ENCODE measurements at places on chromosomes 2 and 18.
A peak's percentile ranks its signal among the peaks of the same experiment; 100 is the strongest.

DNA sequence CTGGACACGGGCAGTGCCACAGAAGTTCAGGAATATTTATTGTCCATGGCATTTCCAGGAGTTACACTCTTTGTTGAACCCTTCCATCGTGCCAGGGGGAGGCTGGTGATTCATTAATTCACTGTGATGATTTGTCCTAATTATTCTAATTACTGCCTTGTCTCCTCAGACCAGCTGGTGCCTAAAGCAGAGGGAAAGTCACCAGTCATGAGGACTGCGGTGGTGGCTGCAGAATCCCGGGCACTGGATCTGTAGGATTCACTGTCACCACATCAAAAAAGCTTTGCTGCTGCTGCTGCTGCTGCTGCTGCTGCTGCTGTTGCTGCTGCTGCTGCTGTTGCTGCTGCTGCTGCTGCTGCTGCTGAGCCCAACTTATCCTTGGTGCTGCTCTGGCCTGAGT lies 908.2 kb downstream of the TSN start:
- no peak for DNase-seq

DNA sequence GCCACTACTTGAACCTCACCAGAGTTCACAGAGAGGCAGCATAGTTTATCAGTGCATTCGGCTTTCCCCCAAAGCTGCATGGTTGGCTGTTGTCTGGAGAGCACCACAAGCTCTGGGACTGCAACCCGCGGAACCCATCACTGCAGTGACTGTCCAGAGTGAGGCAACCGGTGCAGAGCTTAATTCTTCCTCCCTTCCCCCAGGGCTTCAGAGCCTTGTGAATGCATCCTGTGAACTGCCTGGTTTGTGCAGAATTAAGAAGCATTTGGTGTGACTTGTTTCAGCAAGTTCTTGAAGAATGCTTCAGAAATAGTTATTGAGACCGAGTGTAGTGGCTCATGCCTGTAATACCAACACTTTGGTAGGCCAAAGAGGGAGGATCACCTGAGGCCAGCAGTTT lies 99.2 kb upstream of the FOSL2 start:
- no peak for DNase-seq

- DNase-seq, result no peak
These were observed 154.3 kb downstream of the GLI2 start for GRCh38 chr2:120889936-120890335.

DNA sequence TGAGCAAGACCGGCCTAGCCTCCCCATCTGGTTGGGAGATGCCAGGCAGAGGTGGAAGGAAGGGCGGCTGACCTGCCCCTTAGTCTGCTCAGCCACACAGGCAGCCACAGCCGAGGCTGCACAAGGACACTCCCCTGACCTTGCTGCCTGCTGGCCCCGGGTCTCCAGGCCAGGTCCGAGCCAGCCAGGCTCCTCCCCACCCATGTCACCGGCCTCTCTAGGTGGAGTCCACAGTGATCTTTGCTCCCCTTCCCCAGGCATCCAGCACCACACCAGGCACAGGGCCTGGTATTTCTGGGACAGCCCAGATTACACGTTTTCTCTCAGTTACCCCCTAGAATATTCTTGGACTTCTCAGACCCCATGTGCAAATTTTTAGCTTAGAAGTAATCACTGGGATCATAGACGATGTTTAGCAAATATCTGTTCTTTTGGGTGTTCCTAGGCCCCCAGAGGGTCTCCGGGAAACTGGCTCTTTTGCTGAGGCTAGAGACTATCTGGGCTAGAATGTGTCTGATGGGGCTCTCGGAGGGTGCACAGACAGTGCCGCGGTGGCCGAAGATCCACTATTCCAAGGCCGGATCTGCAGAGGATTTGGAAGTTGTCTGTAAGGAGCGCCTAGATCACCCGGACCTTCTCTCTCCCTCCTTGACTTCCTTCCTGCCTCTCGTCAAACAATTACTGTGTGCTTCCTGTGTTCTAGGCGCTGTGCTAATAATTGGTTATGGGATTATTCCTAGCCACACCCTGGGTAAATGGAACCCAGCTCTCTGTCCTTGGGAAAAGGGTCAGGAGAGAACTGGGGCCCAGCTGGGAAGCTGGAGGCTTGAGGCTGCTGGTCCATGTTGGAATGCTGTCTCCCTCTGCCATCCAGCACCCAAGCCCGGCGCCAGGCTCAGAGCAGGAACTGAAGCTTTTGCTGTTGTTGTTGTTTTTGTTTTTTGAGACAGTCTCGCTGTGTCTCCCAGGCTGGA lies 46.9 kb downstream of the ODC1 start:
- DNase-seq, result no peak

DNA sequence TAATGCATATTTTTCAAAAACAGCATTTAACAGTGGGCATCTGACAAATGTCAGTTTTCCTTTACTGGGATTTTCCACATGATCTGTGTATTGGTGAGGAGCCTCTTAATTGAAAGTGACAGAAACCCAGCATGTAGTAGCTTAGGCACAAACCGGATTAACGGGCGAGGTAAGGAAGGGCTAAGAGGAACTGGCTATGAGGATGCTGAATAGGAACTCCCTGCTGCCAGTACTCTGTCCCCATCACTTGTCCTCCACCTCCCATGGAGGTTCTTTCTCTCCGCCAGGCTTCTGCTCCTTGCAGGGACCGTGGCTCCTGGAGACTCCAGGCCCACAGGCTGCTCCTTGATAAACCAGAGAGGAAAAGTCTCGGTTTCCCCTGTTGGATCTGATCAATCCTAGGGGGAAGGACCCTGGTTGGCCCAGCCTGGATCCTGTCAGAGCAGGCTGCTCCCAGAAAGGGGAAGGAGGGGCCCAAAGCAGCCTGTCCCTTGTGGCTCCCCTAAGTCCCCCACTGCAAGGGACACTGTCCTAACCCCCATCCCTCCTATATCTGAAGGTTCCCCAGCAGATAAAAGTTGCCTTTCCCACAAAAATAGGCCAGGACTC lies 10.3 kb downstream of the TEX44 start:
- peak; percentile 19 for DNase-seq

DNA sequence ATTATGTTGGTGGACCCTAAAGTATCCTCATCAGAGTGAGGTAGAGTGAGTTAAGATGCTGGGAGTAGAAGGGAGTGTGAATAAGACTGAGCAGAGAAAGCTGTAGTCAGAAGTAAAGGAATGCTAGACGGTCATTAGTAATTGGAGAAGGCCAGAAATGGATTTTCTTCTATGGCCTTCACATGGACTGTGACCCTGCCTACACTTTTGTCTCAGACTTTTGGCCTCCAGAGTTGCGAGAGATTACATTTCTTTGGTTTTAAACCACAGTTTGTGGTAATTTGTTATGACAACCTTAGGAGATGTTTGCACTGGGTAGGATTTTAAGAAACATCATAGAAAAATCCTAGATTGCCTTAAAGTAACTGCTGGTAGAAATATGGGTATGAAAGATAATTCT lies 1267.7 kb upstream of the TMEFF2 start:
- DNase-seq, result no peak

DNA sequence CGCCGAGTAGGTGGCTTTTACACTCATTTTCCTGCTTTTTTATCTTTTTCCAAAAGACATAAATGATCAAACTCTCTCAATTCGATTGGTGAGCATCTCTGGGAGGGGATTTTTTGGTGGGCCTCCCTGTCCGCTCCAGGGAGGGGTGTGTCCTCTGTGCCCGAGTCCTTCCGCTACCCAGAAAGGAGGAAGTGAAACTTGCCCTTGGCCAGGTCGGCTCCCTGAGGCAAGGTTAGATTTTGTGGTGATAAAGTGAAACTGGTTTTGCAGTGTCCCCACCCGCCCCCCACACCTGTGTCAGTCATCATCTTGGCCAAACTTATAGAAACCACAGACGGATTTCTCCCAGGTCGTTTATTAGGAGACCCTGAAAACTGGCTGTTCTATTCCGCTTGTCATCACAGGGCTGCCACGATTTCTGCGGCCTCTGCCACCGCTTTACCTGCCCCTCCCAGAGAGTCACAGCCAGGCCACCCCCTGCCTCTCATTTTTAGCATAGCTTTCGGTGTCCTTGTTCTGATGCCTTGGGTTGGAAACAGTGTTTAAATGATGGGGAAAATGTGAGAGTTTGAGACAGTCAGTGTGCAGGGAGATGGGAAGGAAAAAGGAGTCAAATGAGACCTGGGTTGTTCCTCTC lies 93.6 kb downstream of the SH3BP4 start:
- DNase-seq, result no peak

DNA sequence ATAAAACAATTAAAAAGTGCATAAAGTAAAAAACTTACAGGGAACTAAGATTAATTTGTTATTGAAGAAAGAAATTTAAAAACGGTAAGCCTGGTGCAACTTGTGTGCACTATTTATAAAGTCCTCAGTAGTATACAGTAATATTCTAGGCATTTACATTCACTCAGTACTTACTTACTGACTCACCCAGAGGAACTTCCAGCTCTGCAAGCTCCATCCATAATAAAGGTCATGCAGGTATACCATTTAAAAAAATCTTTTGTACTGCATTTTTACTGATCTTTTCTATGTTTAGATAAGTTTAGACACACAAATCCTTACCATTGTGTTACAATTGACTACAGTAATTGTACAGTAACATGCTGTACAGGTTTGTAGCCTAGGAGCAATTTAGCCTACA lies 51.5 kb upstream of the NXPH2 start:
- DNase-seq, result no peak

DNA sequence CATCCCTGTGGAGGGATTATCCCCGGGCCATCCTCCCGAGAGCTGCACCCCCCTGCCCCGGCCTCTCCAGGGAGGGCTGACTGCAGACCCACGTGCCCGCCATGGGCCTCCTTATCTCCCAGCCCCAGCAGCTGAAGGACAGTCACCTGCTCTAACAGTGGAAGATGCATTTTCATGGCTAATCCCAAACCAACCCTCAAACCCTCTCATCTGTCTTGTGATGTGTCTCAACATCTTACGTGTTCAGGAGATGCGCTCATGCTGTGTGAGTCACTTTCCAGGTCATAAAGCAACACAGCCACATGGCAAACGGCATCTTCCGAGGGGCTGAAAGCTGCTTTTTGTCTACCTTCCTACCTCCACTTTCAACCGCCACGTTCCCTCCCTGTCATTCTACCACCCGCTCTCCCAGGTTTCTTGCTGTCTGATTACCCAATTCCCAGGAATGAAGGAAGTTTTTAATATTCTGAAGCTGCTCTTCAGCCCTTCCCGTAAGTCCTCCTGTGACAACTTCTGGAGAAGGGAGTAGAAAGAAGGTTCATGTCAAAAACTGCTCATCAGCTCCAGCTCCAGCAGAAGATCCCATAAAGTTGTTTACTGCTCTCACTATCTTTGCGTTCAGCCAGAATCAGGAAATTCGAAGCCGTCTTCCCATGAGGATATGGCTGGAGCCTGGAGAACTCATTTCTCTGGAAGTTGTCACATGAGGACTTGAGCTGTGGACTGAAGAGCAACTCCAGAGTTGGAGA lies 54.5 kb downstream of the MBP start:
- DNase-seq, result no peak

GRCh38 chr2:607709-608108 lies 69.5 kb downstream of the TMEM18 start:
- DNase-seq, result no peak

GRCh38 chr2:217740756-217741155 lies 262.0 kb downstream of the TNS1 start:
- DNase-seq, result peak; percentile 79

- DNase-seq, result peak; percentile 35
These were observed at the start of gene FNDC4 for GRCh38 chr2:27494944-27495554. FNDC4 (minus strand) TSS chr2:27495200; CDS start chr2:27494679, 521 bp downstream.

- DNase-seq, result no peak
These were observed 182.7 kb upstream of the SALL3 start for GRCh38 chr18:78796693-78797455.

DNA sequence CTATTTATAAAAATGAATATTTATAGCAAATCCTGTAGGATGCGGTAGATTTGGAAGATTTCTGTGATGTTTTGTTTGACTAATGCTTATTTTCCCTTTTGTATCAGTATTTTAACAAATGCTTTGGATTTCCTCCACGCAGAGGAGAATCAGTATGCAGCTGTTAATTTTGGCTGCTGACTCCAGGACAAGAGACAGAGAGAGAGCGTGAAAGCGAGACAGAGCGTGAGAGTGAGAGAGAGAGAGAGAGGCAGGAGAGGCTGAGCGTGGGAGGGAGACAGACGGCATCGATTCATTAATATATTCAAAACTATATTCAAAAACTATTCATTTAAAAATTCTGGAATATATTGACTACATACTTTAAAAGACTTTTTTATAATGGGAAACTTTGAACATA lies 62.5 kb downstream of the RRM2 start:
- DNase-seq, result peak; percentile 47

- DNase-seq, result no peak
These were observed 19.2 kb upstream of the SPATA3 start for GRCh38 chr2:230976671-230977171.

- peak; percentile 50 for DNase-seq
These were observed 2.3 kb downstream of the CETN1 start for GRCh38 chr18:582465-582864.

- no peak for DNase-seq
These were observed 10.3 kb upstream of the ARHGEF4 start for GRCh38 chr2:130826419-130826818.

DNA sequence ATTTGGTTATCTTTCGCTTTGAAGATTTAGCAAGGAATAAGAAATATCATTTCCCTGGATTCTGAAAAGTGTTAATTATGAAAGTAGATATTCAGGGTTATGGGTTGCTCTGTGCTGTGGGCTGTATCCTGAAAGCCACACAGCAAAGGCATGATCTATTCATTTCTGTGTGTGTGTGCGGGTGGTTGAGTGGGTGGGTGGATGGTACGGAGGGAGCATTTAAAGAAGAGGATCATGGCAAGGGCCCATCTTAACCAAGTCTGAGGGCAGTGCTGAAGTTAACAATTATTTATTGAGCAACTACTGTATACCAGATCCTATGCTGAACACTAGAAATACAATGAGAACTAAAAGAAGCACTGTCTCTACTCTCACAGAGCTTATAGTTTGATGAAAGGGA lies 178.2 kb upstream of the ZEB2 start:
- no peak for DNase-seq

- no peak for DNase-seq
These were observed 189.9 kb upstream of the PGAP1 start for GRCh38 chr2:197116306-197116879.

DNA sequence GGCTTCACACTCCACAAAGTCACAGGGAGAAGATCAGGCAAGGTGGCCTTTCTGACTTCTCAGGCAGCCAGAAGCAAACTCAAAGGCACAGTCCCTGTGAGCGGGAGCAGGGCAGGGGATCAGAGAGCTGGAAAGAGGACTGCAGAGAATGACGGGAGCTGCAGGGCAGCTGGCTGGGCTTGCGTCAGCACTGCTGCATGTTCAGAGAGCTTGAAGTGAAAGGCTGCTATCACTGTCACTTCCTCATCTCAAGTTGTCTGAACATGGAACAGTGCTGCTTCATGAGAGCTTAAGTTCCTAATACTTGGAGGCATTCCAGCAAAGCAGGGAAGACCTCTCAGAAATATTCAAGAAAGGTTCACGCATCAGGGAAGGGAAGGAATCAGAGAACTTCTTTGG lies 20.4 kb downstream of the TGFBRAP1 start:
- no peak for DNase-seq

All from muscle of back (tissue), 13 donors.